LNCaP clone FGC (cell line): ENCODE measurements at places on chromosomes 3 and 15.

- no peak for DNase-seq
These were observed 33.4 kb downstream of the CCDC54 start for GRCh38 chr3:107410606-107411005.

- no peak for DNase-seq
These were observed 152.3 kb downstream of the RAB11A start for GRCh38 chr15:66021496-66022162.

DNA sequence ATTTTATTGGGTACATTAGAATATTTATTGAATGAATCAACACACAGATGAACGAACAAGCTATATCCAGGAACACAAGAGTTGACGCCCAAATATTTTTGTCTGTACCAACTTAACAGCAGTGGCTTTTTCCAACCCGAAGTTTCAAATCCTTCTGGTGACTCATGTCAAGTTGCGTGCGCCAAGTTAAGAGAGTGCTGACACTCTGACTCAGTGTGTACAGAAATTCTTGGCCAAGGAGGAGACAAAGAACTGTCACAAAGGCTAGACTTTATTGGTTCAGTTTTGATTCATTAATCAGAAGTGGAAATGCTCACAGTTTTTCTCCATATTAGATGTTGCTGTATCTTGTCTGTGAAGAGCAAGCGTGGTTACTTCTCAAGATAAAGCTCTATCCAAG is 59.6 kb upstream of the TSC22D2 start:
- no peak for DNase-seq

DNA sequence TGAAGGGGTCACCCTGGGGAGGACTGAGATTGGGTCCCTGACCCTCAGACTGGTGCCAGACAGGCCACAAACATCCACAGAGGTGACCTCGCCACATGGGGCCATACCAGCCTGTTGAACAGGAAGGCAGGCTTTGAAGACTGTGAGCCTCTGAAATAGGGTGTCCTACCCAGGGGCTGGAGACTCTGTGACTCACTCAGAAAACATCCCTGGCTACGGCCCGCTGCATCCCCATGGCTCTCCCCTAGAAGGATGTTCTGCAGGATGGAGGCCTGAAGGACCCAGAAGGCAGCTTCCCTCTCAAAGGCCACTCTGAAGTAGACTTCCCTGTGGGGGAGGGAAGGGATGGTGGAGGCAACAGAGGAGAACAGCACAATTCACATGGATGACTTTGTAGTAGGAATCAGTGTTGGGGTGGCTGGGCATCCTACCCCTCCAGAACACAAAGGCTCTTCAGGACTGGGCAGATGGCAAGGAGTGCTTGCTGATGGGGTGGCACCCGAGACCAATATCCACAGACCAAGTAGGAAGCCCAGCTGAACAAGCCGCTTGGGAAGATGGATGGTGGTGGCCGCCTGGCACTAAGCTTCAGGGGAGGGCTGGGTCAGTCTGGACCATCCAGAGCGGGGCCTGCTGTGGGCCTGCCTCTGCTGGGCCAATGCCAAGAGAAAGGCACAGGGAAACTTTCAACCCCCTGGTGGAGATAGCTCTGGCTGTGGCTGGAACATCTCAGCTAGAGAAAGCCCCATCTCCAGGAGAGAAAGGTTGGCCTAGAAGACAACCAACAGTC is 37.6 kb upstream of the DUSP7 start:
- DNase-seq, result no peak

GRCh38 chr3:145224886-145225285 is 936.1 kb downstream of the PLOD2 start:
- DNase-seq, result no peak

DNA sequence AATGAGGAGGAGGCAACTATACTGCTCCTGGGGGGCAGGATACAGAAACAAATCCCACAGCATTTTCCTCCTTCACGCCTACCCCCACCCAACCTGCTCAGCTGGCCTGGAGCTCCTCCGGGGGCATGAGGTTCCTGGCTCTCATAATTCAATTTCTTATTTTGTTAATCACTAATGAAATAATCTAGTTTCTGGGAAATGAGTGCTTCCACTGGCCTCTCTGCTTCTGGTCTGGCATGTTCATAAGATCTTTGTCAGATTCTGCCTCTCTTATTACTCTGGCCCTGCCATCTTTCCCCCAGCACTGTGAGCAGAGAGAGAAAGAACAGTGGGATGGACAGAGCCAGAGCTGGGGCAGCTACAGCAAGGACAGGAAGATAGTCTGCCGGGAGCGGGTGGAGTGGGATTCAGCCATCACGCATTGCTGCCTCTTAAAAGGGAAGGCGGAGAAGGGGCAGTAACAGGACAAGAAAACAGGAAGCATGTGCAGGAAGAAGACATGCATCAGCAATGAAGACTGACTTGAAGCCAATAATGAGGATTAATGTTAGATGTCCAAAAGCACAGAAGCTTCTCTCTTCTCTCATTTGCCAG is 13.6 kb downstream of the RPAP1 start:
- DNase-seq, result no peak

- DNase-seq, result no peak
These were observed 92.4 kb upstream of the HES1 start for GRCh38 chr3:194043516-194043915.
